Fibroblast of skin of right quadriceps (primary cell): ENCODE measurements at places on chromosomes 7 and 10.

DNA sequence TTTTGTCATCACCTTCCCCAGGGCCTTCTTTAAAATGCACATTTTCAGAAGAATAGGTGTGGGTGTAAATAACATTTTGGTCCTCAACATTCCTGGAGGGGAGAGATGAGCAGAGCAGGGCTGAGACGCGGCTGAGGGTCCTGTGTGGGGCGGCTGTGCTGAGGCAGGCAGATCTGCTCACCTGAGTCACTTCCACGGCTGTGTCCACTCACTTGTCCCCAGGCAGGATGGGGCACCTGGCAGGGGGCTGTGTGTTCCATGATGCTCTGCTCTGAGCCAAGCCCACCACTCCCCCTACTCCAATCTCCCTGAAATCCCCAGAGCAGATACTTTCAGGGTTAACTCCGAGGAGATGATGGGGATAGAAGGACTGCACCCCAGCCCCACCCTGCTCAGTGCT is 93.8 kb downstream of the GLRX3 start:
- no peak for DNase-seq

DNA sequence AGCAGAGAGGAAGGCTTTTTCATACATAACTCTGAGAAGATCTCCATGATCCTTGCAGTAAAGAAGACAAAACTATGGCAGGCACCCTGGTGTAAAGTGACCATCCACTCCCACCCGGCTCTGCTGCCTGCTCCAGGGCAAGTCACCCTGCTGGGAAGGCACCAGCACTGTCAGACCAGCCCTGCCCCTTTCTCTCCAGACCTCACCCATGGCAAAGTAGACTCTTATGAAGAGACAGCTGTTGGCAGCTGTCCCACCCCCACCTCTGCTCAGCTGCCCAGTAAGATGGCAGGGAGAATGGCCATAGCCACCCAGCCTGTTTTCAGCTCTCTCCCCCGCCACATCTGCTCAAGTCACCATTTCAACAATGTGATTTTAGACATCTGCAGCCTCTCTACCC is 8.6 kb upstream of the ZMIZ2 start:
- DNase-seq, result no peak

- DNase-seq, result no peak
Measured at GRCh38 chr10:130854151-130854550, 457.4 kb downstream of the TCERG1L start.

DNA sequence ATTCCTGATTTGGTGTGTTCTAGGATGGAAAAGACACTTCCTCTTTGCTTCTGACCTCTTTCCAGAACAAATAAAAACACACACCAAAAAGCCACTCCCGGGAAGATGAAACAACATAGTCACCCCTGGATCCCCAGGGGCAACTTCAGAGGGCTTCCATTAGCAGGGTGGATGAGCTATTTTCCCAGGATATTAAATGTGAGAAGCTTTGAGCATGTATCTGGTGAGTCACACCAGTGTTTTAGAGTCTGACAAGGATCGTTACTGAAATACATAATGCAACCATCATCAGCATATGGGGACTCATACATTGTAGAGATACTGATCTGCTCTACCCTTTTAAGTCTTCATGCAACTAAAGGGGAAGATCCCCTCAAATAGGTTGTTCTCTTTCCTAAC is 115.5 kb upstream of the ZNF438 start:
- DNase-seq, result peak; percentile 91

- DNase-seq, result no peak
Measured at GRCh38 chr7:36775061-36775620, 50.8 kb upstream of the AOAH start.

DNA sequence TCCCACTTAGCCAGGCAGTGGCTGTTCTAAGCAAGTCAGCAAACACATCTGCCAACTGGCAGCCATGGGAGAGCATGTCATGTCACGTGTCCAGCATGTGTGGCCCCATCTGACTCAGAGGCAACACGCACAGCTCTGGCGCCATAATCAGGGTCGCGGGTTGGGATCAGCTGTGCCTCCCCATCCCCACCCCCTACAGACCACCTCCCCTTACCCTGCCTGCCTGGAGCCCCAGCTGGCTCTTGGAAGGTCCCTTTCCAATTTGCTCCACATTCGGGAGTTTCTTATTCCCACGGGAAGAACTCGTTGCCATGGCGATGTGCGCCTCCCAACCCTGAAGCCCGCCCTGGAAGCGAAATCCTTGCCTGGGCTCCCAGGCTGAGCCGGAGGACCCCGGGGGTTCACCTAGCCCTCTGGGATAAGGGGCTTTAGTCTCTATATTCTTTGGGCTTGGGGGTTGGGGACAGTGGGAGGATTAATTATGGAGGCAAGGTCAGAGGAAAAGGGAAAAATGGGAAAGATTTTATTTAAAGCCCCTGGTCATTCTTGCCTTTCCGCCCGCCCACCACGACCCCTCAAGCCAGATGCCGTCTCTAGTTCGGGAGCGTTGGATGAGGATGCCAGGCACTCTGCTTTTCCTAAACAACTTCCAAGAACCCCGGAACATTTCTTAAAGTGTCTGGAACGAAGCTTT is 283.7 kb downstream of the ZEB1 start:
- peak; percentile 77 for DNase-seq

- DNase-seq, result no peak
Measured at GRCh38 chr7:150740053-150740452, 2.8 kb downstream of the GIMAP5 start.

DNA sequence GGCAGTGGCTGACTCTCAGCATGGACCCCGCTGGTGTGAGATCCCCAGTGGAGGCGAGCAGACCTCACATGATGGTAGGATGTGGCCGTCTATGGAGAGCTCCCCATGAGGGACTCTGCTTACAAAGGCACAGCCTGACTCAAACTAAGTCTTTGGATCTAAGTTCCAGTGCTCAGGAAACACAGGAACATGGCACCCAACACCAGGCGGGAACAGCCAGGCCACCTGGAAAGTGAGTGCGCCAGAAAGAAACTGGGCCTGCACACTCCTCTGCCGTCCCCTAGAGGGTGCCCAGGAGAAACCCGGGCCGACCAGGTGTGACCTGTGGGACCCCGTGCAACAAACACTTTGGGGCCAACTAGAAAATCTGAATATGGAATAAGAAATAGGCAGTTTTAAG is 10.0 kb downstream of the PITRM1 start:
- DNase-seq, result no peak

GRCh38 chr7:125347269-125347668 is 417.6 kb upstream of the POT1 start:
- DNase-seq, result no peak

GRCh38 chr7:66140924-66141323 is 26.3 kb downstream of the CRCP start:
- peak; percentile 77 for DNase-seq

- DNase-seq, result peak; percentile 7
Measured at GRCh38 chr7:136275794-136276193, 298.6 kb upstream of the MTPN start.

GRCh38 chr10:51574248-51575048 is 124.9 kb downstream of the CSTF2T start:
- peak; percentile 51 for DNase-seq

DNA sequence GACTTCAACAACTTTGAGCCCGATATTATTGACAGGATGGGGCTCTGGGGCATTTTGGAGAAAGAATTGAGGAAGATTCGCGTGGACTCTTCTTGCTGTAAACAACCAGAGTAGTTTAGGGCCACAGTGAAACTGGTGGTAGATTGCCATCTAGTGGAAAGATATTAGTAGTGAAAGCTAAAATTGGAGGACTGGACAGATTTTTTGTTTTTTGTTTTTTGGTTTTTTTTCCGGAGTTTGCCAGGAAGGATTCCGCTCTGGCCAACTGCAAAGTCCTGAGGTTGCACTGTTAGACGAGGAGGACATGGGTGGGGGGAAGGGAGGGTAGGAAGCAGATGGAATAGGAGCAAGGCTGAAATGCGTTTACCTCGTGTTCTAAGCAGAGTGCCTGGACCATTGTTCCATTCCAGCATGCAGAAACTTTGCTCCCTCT is 11.7 kb downstream of the NOBOX start:
- peak; percentile 62 for DNase-seq

- peak; percentile 68 for DNase-seq
Measured at GRCh38 chr10:83012866-83013265, 1126.4 kb upstream of the GHITM start.

DNA sequence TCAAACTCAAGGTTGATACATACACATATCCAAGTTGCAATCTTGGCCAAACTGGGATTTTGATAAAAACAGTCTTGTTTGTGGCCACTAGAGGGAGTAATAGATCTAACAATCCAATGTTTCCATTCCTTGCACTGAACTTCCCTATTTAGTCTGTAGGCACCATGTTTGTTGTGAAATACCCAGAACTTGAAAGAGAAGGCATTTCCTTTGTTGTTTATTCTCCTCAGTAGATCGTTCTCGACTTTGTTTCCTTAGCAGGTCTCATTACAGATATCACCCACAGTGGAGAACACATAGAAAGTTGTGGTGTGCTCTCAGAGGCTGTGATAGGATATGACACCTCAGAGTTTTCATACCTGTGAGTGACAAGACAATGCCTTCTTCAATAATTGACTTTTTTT is 70.3 kb upstream of the MXI1 start:
- DNase-seq, result peak; percentile 67

DNA sequence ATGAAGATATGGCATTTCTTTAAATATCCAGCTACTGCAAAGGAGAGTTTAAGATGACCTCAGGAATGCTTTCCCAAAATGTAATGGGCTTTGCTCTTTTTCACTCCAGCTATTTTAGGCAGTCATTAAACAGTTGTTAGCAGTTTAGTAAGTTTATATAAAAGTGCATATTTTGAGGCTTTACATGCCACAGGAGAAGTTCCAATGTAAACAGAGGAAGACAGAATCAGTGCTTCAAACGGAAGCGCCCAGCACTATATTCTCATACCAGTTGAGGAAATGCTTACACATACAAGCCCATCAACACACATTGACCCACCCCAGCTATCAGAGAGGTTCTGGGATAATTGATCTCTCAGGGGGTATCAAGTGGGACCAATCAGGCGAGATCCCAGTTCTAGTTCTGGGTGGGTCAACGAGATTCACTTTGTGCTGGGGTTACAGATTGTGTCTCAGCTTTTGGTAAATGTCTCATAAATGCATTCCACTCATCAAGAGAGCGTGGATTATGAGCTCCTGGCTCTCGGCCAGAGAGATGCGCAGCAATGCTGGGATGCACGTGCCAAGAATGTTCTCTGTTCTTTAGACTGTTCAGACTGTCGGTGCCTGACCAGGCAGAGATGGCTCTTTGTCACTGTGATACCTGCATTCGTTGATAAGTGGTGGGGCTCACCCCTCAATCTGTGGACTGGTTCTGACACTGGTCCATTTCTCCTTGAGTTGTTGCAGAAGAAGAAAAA is 55.0 kb downstream of the CACNB2 start:
- peak; percentile 54 for DNase-seq

DNA sequence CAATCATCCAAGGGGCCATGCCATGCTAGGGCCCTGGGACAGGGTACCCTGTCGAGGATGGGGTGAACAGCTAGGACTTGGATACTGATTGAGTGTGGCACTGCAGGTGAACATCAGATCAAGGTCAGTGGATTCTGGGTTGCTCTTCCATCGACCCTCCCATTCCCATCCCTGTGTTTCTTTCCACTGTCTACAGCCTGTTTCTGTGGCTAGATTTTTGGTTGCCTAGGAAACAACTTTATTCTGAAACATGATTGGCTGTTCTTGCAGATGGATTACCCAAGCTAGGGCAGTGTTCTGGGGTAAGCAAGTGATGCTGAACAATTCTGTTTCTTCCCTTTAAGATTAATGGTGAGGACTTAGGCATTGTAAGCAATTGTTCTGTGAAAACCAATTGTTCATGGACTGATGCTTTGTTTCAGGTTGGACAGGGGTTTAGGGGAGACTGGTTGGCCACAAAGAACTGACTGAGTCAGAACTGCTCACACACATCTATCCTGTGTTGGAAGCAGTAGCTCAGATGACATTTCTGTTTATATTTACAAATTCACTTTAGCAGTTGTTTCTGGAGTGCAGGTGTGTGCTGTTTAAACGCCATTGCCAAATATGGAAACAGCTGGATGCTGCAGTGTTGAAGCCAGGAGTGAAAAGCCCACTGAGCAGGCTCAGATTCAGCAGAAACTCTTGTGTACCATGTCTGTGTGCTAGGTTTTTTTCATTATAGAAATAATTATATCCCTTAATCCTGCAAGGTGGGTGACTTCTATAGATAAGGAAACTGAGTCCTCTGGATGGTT is 102.3 kb upstream of the BTBD16 start:
- no peak for DNase-seq

DNA sequence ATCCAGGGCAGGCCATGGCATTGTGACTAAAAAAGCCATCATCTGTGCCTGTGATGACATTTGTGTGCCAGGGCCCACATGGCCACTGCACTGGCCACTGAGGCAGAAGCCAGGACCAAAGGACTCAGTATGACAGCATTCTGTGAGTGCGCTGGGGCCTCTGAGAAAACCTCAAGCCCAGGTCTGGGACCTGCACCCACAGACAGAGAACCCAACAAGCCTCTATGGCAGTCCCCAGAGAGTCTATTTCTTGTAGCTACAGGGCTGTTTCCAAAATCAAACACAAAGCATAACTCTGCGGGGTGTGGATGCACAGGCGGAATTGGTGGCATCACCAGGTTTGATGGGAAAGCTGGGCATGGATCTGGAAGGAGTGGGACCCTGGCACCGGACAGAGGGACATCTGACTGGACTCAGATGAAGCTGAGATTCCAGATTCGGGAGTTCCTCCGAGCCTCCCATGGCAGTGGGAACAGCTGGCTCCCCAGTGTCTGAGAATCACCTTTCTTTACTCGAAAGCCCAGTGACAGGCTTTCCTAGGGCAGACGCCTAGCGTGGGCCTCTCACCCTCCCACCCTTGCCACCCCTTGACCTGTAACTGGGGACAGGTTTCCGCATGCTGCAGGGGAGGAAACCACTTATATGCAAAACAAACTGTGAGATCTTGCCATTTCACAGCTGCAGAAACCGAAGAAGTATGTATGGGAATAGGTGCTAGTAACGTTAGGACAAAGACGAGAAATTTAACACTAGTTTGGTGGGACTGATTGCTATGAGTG is 70.6 kb upstream of the RHEB start:
- DNase-seq, result no peak

- no peak for DNase-seq
Measured at GRCh38 chr10:86077871-86078638, 288.5 kb downstream of the GRID1 start.

DNA sequence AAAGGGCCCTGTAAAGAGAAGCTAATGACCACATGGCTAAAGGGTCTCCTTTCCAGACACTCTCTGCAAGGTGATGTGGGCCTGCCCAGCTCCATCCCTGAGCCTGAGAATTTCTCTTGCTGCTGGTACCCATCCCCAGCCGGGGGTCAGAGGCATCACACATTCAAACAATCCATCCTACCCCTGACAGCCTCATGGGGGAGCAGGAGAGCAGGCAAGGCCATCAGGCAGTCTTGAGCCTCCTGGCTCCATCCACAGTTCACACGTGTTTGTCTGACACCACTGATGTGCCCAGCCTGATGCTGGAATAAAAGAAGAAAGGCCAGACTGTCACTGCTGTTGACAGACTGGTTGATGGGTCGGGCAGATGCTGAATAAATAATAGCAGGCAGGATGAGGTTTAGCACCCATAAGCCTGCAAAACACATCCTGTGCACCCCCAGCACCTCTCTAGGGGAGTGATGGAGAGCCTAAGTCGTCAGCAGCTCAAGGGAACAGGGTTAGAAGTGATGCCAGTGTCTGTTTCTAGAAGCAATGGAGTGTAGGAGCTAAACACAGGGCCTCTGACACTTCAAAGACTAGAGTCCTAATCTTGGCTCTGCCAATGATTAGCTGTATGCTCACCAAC is 43.5 kb downstream of the TLL2 start:
- peak; percentile 9 for DNase-seq
